CD4-positive, alpha-beta T cell treated with Interleukin-12 subunit alpha and Interleukin-12 subunit beta, for 1 hour (primary cell): ENCODE measurements at places on chromosomes 1 and 21.

- no peak for DNase-seq
Observed at GRCh38 chr1:177830531-177831135, 139.2 kb downstream of the SEC16B start.

- DNase-seq: no peak
Observed at GRCh38 chr1:59730759-59731478, 83.8 kb upstream of the HOOK1 start.

DNA sequence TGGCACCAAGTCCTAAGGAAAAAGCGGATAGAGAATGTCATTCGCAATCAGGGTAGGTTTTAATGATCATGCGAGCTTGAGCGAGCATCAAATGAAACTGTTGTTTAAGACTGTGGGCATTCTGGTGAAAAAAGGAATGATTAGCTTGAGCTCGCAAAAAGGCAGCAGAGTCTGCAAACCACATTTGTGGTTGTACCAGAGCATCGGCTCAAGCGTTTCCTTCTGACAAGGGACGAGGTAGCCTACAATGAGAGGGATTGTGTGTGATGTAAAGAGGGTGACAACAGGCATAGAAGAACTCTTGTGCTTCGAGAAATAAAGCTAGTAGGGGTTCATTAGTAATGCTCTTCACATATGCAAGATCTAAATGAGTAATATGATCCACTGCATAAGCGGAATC, 11.1 kb upstream of the CD48 start:
- DNase-seq: no peak

DNA sequence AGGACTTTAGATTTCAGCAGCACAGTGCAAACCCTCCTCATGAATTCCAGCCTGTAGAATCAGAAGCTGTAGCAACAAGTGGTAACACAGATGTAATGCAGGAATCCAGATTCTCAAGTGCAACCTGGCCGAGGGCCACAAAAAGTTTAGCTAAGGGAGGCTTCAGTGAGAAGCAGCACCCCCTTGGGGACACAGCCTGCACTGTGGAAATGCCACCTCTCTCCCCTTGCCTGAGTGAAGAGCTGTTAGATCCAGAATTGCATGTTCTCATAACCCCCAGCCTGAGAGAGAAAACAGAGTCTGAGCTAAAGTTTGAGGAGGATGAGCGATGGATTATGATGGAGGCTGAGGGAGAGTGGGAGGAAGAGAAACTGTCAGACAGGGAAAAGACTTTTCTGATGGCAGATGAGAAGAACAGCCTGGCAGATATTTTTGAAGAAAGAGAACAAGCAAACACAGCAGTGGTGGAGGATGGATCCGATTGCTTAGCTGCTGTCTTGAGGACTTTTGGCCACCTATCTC, 80.5 kb upstream of the BMP8A start:
- DNase-seq: peak; percentile 64

- DNase-seq: no peak
Observed at GRCh38 chr1:231665101-231665500, 38.5 kb downstream of the DISC1 start.

GRCh38 chr1:183655562-183656075, 2.5 kb upstream of the APOBEC4 start:
- DNase-seq: peak; percentile 74

GRCh38 chr1:111474106-111474505, 322 bp downstream of the C1orf162 start:
- DNase-seq: no peak

DNA sequence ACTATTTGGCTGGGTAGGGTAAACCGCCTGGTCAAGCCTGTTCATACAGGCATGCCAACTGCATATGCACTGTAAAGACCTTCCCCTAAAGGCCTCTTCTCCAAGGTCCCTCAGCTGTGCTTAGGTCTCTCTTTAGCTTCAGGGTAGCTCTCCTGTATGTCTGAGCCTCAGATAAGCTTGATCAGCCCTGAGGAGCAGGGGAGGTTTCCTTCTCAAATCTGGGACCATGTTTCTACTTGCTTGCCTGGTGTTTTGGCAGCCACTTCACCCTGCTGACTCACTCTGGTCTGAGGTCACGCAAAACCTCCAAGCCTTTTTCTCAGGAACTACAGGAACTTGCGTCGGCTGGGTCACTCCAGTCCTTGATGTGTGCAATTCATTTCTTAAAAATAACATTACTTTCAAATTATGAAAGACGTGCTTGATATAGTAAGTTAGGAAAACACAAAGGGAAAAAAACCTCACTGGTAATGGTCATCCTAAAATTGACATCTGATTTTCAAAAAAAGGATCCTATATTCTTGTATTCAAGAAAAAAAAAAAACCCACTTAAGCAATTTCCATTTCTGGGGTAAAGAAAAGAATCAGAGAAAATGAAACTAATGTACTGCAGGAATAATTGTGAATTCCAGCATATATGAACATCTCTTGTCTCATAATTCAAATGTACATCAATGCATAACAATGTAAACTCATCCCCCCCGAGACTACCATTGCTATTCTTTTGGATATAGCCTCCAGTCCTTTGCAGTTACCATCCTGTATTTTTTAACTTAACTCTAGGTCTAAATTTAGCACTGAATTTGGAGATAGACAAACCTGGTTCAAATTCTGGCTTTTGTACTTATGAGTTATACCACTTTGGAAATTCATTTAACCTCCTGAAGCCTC, 24.8 kb upstream of the RNF19B start:
- DNase-seq: peak; percentile 27

GRCh38 chr1:19308509-19308907, 3.4 kb downstream of the AKR7A2 start:
- no peak for DNase-seq

DNA sequence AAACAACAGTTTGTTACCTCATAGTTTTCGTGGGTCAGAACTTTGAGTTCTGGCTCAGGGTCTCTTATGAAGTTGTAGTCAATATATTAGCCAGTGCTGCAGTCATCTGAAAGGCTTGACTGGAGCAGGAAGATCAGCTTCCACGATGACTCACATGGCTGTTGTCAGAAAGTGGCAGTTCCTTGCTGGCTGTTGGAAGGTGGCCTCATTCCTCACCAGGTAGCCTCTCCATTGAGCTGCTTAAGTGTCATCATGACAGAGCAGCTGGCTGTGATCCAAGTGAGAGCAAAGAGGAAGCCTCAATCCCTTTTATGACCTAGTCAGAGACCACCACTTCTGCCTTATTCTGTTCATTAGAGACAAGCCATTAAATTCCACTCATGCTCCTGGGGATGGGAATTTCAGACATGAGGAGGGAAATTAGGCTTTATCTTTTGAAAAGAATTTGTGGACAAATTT, 5.6 kb downstream of the OSBPL9 start:
- DNase-seq: no peak

DNA sequence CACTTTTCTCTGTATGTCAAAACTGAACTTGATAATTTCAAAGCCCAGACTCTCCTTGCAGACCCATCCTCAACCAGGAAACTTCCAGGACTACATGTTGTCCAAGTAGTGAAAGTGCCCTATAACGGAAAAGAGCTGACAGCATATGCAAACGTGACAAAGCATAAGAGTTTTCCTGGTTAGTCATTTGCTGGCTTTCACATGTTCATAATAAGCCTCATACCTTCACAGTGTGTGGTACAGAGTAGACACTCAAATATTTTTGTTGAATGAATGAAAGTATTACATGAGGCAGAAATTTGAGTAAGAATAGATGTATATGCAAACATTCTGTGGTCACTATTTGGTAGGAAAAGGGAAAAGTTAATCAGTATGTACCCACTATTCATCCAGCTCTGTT, 473.3 kb downstream of the MRPL39 start:
- no peak for DNase-seq

DNA sequence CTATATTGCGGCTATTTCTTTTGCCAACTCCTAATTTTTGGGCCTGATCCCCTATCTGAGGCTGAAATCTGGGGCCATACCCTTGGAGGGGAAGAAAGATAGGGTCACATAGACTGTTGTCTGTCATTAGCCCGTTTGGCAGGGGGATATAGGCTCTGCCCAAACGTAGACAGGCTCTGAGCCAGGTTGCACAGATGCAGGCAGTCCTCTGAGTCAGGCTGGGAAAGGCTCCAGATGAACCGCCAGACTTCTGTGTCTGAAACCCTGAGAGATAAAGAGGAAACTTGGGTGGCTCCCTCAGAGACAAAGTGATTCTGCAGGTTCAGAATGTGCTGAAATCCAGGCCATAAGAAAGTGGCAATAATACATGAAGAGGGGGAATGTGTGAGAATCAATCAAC, 4.0 kb upstream of the CAP1 start:
- DNase-seq: no peak

- DNase-seq: peak; percentile 52
Observed at GRCh38 chr1:85307987-85308832, 31.8 kb upstream of the BCL10 start.

- DNase-seq: no peak
Observed at GRCh38 chr1:176205332-176205914, 1.7 kb downstream of the COP1 start.

GRCh38 chr1:153652805-153653500, 5.5 kb upstream of the SNAPIN start:
- DNase-seq: no peak

GRCh38 chr1:234322979-234323378, 50.3 kb upstream of the COA6 start:
- DNase-seq: peak; percentile 63

DNA sequence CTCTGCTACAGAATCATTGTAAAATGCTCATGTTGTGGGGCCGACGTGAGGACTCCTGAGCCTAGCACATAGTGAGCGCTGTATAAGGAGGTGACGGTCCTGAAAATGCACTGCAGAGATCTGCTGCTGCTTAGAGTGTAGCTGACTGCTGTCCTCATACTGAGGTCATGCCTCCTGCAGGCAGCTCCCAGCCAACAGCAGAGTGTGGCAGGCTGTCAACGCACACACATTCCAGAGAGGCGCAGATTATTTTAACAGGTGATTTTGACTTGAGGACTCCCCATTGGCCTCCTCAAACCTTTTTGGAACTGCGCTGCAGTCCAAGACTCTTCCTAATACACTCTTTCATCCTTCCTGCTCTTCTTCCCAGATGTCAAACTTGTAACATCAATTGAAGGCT, 119.8 kb upstream of the KCNJ6 start:
- no peak for DNase-seq

GRCh38 chr1:23092447-23092846, 73.2 kb downstream of the KDM1A start:
- DNase-seq: no peak

DNA sequence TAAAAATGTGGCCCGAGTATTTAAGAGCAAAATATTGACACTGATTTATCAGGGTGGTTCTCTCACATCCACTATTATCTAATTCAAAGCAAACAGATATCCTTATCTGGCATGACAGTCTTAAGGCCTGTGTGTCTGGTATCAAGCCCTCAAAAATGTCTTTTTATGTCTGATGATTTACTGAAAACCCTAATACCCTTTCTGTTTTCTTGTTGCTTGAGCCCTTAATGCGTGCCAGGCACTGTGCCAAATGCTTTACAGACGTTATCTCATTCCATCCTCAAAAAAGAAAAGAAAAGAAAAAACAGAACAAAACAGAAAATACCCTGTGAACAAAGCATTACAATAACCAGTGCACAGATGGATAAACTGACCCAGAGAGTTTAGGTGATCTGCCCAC, 5.7 kb downstream of the DUSP23 start:
- DNase-seq: no peak

- DNase-seq: no peak
Observed at GRCh38 chr21:37939251-37939650, 23.0 kb upstream of the KCNJ6 start.

GRCh38 chr1:22159891-22160290, 17.0 kb upstream of the WNT4 start:
- DNase-seq: no peak

- DNase-seq: no peak
Observed at GRCh38 chr1:10078494-10078893, 45.7 kb downstream of the UBE4B start.

DNA sequence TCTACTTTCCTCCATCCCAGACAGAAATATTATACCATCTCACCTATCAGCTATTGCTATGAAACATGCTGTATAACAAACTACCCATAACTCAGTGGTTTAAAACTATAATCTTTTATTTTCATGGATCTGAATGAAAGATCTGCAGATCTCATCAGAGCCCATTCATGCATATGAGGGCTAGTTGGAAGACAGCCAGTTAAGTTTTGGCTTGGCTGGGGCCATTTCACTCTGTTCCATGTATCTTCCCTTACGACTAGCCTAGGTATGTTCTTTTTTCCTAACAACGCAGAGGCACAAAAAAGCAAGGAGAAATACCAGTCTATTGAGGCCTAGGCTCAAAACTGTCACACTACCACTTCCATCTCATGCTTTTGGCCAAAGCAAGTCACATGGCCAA, 28.1 kb upstream of the RGS1 start:
- DNase-seq: no peak

DNA sequence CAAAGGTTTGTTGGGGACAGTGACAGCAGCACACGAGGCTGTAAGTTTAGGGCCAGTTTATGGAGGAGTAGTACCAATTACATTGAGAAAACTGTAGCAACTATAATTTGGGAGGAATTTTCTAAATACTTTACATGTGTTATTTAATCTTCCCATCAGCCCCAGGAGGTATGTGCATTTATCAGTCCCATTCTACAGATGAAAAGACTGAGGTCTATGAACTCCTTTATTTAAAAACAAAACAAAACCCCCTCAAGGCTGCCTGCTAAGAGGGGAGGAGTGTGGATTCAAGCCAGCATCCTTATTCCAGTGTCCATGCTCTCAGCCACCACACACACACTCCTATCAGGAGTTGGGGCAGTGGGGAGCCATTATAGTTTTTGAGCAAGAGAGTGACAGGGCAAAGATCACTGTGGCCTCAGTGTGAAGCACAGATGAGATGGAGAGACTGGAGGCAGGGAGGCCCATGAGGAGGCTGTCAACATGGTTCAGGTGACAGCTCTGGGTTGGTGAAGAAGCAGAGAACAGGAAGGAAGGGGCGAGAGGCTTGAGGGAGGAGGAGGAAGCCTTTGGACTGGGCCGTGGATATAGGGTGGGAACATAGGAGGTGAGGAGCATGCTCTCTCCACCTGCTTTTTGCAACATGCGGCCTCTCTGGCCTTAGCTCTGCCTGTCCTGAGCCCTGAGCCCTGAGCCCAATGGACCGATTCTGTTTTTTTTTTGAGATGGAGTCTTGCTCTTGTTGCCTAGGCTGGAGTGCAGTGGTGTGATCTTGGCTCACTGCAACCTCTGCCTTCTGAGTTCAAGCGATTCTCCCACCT, 9.7 kb downstream of the TNFRSF1B start:
- DNase-seq: no peak
